NCI-H345 (cell line): ENCODE measurements at places on chromosomes 3 and 15.
A peak's percentile ranks its signal among the peaks of the same experiment; 100 is the strongest.

GRCh38 chr3:112348943-112349342 lies 16.0 kb downstream of the CD200 start:
- no peak for DNase-seq

DNA sequence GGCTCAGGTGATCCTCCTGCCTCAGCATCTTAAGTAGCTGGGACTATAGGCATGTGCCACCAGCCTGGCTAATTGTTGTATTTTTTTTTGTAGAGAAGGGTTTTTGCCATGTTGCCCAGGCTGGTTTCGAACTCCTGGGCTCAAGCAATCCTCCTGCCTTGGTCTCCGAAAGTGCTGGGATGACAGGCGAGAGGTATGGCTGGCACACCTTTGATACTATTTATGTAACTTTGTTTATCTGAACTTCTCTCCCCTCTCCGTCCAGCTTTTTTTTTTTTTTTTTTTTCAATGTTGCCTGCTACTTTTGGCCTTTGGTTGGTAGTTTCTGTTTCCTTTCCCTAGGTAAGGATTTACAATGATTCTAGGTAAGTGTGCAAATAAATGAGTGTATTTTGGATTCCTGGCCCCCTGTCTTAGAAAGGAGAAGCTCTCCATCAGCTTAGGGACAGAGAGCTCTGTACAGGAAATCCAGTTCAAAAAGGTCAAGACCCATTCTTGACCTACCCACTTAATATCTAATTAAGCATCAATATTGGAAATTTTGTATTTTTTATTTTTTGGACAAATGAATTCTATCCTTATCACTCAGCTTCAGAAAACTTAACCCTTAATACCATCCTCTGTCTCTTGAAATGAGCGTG lies 6.8 kb downstream of the ARL6IP5 start:
- no peak for DNase-seq

- DNase-seq, result no peak
Measured at GRCh38 chr3:169104972-169105371, 558.5 kb downstream of the MECOM start.

GRCh38 chr3:31760654-31761053 lies 220.4 kb downstream of the OSBPL10 start:
- DNase-seq, result no peak

- no peak for DNase-seq
Measured at GRCh38 chr3:107411779-107412178, 34.5 kb downstream of the CCDC54 start.

DNA sequence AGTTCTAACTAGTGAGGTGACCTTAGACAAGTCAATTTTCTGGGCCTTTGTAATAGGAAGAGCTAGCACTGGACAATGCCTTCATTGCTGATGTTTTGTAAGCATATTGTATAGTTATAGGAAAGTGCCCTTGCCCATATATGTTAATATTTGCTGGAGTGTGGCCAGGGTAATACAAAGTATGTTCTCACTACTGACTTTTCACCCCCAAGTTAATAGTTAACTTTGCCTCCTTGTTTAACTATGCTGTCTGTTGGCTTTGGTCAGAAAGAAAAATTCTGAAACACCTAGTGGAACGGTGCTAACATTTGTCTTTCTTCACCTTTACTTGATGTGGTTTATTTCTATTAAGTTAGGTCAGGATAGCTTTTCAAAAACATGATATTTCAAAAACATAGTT lies 287.4 kb upstream of the CTNNB1 start:
- no peak for DNase-seq

DNA sequence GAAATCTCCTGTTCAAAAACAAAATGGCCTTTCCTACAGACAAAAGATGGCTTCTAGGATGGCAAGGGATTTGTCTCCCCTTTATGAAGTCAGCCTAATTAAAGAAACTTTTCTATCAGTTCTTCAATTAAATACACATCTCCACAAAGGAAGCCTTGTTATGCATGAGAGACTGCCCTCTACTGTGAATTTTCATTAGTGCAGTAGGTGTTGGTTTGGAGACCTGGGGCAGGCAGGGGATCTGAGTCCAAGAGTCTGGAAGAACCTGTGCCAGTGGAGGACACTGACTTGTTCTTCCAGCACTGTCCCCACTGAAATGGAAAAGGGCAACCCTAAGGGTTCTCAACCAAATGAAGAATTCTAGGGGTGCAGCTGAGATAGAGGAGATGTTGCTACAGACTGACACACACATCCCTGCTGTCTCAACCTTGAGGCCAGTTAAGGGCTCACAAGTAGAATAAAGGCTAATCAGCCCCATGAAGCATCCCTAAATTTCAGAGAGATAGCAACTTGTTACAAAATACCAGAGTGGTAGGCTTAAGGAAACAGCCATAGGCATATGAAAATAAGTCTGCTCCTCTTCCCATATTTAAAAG lies 174.0 kb upstream of the PRICKLE2 start:
- DNase-seq, result peak; percentile 24

DNA sequence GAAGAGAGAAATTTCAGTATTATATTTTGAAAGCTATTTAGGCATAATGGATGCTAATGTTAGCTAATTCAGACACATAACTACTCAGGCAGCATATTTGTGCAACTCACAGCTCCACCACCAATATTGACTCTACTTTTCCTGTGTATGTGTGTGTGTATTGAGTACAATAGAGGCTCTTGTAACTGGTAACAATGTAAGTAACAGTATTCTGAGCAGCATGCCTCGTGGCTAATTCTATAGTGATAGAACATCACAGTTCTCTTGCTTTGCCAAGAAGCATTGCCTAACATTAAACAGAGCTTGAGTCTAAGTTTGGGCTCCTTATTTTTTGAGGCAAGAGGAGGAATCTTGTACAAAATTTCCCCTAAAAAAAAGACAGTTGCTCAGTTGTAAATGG lies 98.6 kb upstream of the ARHGEF26 start:
- no peak for DNase-seq

- DNase-seq, result peak; percentile 7
Measured at GRCh38 chr3:73516631-73517030, 108.1 kb downstream of the PDZRN3 start.

- no peak for DNase-seq
Measured at GRCh38 chr3:14231998-14232501, 53.4 kb downstream of the LSM3 start.

DNA sequence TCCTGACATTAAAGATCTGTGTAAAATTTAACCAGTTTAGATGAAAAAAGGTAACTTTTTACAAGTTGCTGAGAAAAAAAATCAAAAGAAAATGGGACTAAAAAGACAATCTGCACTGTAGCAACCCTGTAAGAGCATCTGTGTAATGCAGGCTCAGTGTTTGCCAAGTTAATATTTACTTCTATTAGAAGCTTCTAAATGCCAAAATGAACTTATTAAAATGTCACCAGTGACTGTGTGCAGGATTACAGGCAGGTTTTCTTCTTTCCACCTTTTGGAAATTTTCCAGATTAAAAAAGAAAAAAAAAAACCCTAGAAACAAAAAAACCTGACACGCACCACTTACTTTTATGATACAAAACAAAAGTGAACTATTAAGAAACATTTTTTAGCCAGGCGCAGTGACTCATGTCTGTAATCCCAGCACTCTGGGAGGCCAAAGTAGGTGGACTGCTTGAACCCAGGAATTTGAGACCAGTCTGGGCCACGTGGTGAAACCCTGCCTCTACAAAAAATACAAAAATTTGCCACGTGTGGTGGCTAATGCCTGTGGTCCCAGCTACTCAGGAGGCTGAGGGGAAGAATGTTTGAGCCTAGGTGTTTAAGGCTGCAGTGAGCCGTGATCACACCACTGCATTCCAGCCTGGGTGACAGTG lies 87.2 kb downstream of the TJP1 start:
- DNase-seq, result no peak

- DNase-seq, result no peak
Measured at GRCh38 chr3:190058521-190059241, 62.0 kb downstream of the P3H2 start.

DNA sequence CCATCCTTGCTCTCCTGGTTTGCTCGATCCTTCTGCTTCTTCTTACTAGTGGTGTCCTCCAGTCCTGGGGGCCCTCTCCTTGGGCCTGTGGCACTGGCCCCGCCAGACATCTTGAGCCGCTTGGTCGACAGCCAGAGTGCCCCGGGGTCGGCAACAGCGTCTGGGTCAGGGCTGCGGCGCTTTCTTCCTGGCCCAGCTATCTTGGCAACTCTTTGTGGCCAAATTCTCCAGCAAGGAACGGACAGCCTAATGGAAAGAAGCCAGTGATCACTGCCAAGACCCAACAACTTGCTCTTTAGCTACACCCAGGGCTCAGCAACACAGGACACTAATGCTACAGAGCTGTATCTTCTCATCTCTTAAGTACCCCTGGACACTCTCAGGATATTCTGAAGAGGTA lies 1.6 kb downstream of the USP19 start:
- no peak for DNase-seq

- no peak for DNase-seq
Measured at GRCh38 chr3:40237889-40238571, 71.5 kb upstream of the EIF1B start.

DNA sequence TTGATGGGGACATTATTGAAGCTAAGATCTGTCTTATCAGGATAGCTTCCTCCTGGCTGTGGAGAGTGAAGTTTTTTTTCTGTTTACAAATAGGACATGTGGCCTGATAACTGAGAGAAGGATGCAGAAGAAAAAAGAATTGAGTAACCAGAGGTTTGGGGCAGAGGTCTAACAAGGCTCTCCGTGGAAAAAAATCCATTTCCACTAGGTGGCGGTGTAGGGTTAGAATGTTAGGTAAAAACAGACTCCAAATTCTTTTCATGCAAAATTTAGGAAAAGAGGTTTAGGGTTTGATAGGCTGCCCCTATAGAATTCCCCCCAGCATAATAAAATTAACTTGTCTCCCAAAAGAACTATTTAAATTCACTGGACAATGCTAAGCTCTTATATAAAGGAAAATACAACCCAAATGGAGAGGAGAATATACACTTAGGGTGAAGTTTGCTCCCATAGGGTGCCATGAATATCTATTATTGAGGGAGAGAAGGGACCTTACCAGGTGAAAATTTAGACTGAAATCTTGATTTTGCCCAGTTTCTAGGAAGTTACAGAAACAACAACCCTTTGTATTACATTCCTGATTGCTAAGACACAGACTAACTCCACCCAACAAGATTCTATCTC lies 1560.4 kb downstream of the OTOL1 start:
- peak; percentile 52 for DNase-seq

DNA sequence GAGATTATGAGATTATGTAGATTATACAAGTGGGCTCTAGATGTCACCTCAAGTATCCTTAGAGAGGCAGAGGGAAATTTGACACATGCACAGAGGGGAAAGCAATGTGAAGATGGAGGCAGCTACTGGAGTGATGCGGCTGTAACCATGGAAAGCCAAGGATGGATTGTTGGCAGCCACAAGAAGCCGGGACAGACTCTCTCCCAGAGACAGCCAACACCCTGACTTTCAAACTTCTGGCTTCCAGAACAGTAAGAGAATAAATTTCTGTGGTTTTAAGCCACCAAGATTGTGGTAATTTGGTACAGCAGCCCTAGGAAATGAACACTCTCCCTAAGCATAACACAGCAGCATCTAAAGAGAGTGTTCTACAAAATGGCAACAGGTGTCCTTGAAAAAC lies 34.4 kb upstream of the PRICKLE2 start:
- no peak for DNase-seq

DNA sequence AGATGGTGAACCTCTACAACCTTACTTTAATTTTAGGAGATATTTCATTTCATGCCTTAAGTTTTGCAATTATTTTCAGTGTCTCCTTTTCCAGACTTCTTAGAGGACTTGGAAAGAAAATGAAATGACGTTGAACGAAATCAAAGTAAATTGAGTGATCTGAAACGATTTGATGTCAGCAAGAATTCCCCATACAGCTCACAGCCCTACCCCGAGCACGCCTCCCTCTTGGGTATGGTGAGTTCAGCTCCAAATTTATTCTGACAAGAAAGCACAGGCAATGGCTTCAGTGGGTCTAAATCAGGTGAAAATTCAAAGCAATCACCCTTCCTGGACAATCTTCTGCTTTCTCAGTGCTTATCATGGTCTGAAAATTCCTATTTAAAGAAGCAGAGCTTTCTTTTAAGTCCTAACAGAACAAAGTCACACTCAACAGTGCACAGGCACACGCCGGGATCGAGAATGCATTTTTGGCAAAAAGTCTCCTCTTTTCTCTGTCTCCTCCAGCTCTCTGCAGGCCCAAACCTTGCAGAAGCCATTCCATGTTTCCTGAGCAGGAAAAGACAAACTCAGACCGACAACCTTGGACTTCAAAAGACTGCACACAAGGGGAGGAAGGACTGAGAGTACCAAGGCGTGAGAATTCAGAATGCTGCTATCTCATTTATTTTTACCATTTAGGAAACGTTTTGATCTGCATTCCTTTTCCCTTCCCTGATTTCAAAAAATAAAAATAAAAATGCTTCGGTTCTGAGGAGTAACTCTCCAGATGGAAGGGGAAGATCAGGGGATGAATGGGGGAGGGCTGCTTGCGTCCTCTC lies 72.0 kb downstream of the CCNL1 start:
- DNase-seq, result no peak

- no peak for DNase-seq
Measured at GRCh38 chr15:64571857-64572291, 111.5 kb downstream of the ZNF609 start.

- no peak for DNase-seq
Measured at GRCh38 chr3:120454076-120454689, 3.4 kb upstream of the FSTL1 start.

DNA sequence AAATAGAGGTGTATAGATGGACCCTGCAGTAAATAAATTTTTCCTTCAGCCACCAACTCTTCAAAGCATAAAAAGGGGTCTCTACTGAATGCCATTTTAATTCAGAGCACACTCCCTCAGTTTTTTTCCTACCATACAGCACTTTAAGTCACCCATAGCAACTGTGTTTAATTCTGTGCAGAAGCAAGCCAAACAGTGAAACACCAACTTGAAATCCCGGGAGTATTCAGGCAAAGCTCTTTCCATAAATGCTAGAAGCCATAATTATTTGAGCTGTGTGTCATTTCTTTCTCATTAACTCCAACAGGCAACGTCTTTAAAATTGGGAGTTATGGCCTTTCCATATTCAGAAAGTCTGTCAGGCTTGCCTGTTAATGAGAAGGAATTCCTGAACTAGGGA lies 562.1 kb downstream of the GRM7 start:
- no peak for DNase-seq

GRCh38 chr15:92005154-92005553 lies 151.6 kb downstream of the SLCO3A1 start:
- DNase-seq, result peak; percentile 76

GRCh38 chr3:184808021-184808420 lies 3.9 kb upstream of the VPS8 start:
- DNase-seq, result no peak

DNA sequence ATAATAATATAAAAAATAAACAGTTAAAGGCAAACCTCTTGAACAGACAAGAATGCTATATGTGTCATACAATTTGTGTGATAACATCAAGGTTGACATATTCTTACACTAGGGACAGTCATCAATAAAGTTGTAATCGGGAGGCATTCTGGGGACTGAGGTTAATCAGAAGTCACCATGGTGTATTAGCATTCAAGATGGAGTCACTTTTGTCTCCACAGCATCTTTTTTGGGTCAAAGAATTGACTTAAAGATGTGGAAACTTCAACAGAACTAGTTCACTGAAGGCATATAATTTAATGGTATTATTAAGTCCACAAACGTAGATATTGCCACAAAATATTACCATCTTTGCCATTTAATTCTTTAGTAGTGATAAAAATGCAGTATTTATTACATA lies 625.6 kb upstream of the NAALADL2 start:
- no peak for DNase-seq
